ENCODE measurements at places on chromosomes 3 and 15.
A peak's percentile ranks its signal among the peaks of the same experiment; 100 is the strongest.

GRCh38 chr3:127900536-127900935 is 14.5 kb upstream of the KBTBD12 start:
- H3K4me3 ChIP-seq, result no peak overlapping the region
- DNase-seq, result no peak
- no peaks in the 10 kb centered on the region for H3K4me1 ChIP-seq
- H3K27ac ChIP-seq, result no peak overlapping the region
- peaks cover 7% of the 10 kb centered on the region for H3K27me3 ChIP-seq

GRCh38 chr3:55704521-55704920 is 217.4 kb upstream of the WNT5A start:
- H3K27me3 ChIP-seq, result no peaks in the 10 kb centered on the region
- no peak overlapping the region for H3K27ac ChIP-seq
- no peaks in the 10 kb centered on the region for H3K36me3 ChIP-seq
- no peaks in the 10 kb centered on the region for H3K4me1 ChIP-seq
- H3K4me3 ChIP-seq, result no peak overlapping the region
- no peak for DNase-seq

DNA sequence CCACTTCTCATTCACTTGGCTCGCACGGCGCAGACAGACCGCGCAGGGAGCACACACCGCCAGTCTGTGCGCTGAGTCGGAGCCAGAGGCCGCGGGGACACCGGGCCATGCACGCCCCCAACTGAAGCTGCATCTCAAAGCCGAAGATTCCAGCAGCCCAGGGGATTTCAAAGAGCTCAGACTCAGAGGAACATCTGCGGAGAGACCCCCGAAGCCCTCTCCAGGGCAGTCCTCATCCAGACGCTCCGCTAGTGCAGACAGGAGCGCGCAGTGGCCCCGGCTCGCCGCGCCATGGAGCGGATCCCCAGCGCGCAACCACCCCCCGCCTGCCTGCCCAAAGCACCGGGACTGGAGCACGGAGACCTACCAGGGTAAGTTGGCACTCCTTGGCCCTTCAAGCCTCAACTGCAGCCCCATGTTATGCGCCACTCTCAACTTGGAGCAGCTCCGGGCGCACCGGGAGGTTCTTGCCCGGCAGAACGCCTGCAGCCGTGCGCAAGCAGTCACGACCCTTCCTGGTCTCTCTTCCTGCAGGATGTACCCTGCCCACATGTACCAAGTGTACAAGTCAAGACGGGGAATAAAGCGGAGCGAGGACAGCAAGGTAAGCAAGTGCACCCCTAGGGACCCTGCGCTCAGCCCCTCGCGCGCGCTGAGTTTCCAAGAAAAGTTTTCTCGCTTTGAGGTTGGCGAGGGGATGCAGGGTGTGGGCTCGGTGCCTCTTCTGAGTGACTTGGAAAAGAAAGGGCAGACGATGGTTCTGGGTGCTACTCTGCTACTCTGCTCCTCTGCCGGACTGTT is at the start of gene BHLHE40:
TSS of gene BHLHE40 (plus strand) at position 10 of the 801 bp plus-strand sequence. CDS start at position 292, 282 bp downstream.
- peak within 1 kb of the TSS; percentile 85 for H3K4me3 ChIP-seq
- no peak for DNase-seq
- H3K4me1 ChIP-seq, result peaks cover 37% of the 10 kb centered on the region
- H3K27ac ChIP-seq, result peak within 1 kb of the TSS; percentile 98
- peaks cover 18% of the 10 kb centered on the region for H3K36me3 ChIP-seq
- no peaks in the 10 kb centered on the region for H3K27me3 ChIP-seq

GRCh38 chr3:105473521-105474223 is 107.0 kb downstream of the ALCAM start:
- H3K4me3 ChIP-seq, result no peak overlapping the region
- no peak for DNase-seq
- H3K4me1 ChIP-seq, result peaks cover 7% of the 10 kb centered on the region

GRCh38 chr3:169146179-169146665 is 517.3 kb downstream of the MECOM start:
- no peaks in the 10 kb centered on the region for H3K36me3 ChIP-seq
- DNase-seq, result no peak
- H3K4me3 ChIP-seq, result peak overlapping the region; percentile 60
- peak overlapping the region; percentile 89 for H3K27ac ChIP-seq

- H3K27ac ChIP-seq, result no peak overlapping the region
- H3K4me1 ChIP-seq, result no peaks in the 10 kb centered on the region
- H3K27me3 ChIP-seq, result no peaks in the 10 kb centered on the region
- DNase-seq, result no peak
Observed at GRCh38 chr3:125175295-125176078, 37.1 kb downstream of the SLC12A8 start.

DNA sequence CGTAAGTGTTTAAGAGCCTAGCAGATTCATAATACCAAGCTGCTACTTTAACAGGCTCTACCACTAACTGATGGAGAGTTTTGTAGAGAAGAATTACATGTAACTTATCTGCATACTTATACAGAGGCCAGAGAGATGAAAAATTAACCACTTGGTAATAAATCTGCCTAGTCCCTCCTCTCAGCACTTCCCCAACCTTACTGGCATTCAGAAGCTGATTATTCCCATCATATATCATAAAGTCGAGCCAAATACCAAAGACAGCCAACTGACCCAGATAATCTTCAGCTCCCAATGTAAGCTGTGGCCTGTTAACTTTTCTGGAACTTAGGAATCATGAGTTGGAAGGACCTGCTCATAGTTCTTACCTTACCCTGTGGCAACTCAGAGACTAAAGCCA is 25.5 kb upstream of the CSPG5 start:
- H3K4me1 ChIP-seq, result no peaks in the 10 kb centered on the region
- H3K36me3 ChIP-seq, result peaks cover 18% of the 10 kb centered on the region
- H3K4me3 ChIP-seq, result no peak overlapping the region
- H3K27ac ChIP-seq, result no peak overlapping the region
- DNase-seq, result no peak
- H3K27me3 ChIP-seq, result no peaks in the 10 kb centered on the region

Measured in keratinocyte (primary cell).